H4 (cell line): ENCODE measurements at places on chromosomes 11 and 22.

DNA sequence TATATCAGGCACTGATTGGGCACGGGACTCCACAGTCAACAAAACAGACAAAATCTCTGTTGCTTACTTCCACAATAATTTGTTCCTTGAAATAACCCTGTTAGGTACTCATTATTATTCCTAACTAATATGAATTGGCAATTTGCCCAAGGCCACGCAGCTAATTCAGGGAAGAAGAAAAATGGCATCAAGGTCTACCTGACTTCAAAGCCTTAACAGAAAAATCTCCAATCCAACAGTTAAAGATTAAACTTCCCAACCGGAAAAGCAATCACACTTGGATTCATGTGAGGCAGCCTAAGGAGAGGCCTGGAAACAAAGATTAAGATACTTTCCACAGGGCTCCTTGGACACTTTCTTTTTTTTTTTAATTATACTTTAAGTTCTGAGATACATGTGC, 68.9 kb downstream of the PRCP start:
- no peak for DNase-seq

GRCh38 chr22:47388331-47388730, 625.9 kb downstream of the TBC1D22A start:
- DNase-seq = no peak

GRCh38 chr22:20523086-20523983, 15.9 kb downstream of the MED15 start:
- DNase-seq = no peak

- peak; percentile 22 for DNase-seq
These were observed 16.5 kb upstream of the TPBGL start for GRCh38 chr11:75223954-75224643.

DNA sequence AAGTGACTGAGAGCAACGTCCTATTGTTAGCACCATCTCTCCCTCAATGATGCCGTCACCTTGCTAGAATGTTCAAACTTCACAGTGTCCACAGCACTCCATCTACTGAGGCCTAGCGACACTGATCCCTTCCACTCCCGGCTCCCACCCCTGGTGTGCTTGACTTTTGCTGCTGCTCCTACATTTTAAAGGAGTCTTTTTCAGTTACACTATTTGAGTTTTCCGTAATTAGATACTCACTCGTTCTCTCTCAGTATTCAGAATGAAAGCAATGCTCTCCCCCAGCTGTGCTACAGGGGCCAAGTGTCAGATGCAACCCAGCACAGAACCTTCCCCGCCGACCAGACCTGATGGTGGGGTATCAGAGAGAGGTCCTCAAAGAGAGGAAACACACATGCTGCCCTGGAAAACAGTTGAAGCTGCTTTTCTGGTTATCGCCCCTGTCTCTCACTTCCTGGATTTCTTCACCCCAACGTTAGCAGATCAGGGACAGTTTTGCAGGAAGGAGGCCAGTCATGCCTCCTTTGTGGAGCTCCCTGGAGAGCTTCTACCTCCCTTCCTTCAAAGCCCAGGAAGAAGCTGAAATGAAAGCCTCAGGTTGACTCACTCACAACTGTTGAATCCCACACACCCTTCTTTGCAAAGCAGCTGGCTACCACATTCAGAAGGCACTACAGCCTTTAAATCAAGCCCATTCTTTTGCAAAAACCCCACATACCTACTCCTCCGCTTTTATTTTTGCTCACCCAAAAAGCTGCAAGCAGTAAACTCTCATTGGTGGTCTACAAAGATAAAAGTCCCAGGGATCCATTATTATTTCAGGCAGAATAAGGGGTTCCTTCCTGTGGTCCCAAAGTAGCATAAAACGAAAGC, 23.5 kb downstream of the LARGE1 start:
- no peak for DNase-seq

- peak; percentile 51 for DNase-seq
These were observed 42.2 kb downstream of the UBASH3B start for GRCh38 chr11:122697636-122698167.

- DNase-seq = no peak
These were observed 550.3 kb downstream of the CNTN5 start for GRCh38 chr11:99571094-99571493.

DNA sequence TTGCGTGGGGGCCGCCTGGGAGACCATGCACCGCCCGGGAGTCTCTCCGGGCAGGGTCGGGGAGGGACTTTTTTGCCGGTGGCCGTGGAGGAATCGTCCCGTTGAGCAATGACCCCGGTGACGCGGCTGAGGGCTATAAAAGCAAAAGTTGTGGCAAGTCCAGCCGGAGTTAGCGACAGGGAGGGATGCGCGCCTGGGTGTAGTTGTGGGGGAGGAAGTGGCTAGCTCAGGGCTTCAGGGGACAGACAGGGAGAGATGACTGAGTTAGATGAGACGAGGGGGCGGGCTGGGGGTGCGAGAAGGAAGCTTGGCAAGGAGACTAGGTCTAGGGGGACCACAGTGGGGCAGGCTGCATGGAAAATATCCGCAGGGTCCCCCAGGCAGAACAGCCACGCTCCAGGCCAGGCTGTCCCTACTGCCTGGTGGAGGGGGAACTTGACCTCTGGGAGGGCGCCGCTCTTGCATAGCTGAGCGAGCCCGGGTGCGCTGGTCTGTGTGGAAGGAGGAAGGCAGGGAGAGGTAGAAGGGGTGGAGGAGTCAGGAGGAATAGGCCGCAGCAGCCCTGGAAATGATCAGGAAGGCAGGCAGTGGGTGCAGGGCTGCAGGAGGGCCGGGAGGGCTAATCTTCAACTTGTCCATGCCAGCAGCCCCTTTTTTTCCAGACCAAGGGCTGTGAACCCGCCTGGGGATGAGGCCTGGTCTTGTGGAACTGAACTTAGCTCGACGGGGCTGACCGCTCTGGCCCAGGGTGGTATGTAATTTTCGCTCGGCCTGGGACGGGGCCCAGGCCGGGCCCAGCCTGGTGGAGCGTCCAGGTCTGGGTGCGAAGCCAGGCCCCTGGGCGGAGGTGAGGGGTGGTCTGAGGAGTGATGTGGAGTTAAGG, at the start of gene NEAT1:
NEAT1 (plus strand) TSS at position 166 of the 883 bp plus-strand sequence.
- DNase-seq = peak; percentile 96

DNA sequence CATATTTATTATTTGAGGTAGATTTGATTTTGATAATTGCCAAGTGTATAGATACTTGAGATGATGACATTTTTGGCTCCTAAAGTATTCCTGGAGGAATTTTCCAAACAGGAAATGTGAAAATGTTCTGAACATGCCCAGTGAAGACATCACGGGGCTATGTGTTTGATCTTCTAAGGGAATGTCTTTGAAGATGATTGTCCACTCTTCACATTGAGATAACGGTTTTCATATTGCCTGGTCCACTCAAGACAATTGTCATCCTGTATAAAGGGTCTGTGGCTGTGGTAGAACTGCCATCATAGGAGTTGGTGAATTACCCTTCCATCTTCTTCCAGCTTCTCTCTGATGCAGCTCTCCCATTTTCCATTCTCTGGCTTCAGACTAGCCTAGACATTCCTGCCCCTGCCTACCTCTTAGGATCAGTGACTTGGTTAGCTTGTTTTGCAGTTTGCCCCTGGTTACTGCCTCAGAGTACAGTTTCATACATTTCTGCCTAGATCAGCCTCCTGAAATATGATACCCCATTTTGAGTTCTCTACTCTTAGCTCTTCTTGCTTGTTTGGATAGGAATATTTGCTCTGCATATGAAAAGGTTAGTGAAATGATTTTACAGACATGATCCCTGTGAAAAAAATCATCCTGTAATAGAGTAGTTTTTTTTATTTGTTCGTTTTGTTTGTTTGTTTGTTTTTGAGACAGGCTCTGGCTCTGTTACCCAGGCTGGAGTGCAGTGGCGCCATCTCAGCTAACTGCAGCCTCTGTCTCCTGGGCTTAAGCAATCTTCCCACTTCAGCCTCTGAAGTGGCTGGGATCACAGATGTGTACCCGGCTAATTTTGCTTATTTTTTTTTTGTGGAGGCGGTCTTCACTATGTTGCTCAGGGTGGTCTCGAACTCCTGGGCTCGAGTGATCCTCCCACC, 111.4 kb upstream of the SORL1-AS1 start:
- DNase-seq = no peak

DNA sequence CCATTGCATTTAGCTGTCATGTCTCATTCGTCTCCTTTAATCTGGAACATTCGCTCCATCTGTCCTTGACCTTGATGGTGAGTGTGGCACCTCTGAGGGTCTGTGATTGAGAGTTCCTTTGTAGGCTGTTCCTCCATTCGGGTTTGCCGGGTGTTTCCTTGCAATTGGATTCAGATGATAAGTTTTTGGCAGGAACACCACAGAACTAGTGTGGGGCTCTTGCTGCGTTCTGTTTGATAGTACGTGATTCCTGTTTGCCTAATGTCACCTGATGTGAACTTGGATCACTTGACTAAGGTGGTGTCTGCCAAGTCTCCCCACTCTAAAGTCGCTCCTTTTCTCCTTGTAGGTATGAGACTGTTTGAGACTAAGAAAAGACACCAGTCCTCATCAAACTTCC, 109.7 kb upstream of the TMEM45B start:
- no peak for DNase-seq
